ENCODE measurements at places on chromosomes 7 and 10.

GRCh38 chr7:91135300-91135699 lies 128.9 kb upstream of the FZD1 start:
- DNase-seq: no peak

DNA sequence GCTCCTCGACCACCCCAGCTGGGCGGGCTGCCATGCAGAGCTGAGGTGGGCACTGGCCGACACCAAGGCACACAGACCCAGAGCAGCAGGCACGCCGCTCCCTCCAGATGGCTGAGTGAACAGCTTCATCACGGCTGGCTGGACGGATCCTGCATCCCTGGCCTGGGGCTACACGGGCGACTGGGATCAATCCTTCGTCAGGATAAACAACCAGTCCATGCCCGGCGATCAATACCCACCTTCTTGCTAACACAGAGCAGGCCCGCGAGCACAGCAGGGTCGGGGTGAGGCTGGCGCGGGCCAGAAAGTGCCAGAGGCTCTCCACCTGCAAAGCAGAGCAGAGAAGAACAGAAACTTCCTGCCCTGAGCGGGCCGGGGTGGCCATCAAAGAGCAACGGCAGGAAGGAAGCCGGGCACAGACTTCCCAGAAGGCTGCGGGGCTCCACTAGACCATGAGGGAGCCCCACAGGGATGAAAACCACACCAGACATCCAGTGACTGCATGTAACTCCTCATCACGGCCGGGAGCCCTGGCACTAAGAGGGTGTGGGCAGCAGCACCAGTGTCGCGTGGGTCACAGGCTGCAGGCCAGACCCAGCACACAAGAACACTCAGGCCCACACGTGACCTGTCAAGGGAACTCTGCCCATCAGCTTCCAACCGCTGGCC lies 166.4 kb downstream of the MAD1L1 start:
- DNase-seq: no peak

DNA sequence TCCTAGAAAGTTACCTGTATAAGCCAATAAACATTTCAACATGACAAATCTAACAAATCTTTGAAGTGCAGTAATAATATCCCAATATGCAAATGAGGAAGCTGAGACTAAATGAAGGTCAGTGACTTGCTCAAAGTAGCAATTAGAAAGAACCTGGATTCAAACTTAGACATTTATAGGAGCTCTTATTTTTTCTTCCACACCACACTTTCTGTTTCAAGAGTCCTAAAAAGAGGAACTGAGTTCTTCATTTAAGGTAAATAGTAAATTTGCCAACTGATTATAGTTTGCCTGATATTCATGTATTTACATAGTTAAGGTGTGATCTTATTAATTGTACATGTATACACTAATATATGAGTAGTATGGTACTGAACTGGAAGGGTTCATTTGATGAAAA lies 44.0 kb downstream of the KLHDC10 start:
- DNase-seq: no peak

DNA sequence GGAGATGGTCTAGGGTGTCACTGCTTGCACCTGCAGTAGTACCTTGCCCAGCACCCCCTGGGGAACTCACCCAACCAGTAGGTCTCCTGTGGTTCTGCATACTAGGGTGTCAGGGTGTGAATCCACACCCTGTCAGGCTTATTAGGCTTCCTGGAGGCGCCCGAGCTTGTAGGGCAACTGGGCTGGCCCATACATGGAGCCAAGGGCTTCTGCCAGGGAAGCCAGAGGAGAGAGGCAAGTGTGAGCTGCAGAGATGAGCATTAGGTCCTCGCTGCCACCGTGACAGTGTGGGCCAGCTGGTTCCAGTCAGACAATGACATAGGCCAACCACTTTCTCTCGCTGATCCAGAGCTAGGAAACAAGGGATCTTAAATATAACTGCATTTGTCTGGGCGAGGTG lies 11.2 kb downstream of the MXI1 start:
- DNase-seq: no peak

DNA sequence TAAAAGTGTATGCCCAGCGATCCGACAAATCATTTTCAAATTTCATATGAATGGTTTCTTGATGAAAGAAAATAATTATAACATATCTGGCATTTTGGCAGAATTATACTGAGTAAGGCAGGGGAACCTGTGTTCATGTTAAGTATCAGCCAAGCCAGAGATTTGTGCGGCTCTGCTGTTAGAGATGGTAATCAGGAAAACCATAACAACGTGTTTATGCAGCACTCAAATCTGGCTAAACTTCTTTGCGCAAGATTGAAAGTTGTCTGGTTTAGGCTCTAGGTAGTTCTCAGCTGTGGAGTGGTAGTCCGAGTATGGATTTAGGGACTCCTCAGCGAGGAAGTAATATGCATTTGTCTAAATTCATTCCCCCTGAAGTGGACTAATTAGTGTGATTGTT lies 8.9 kb upstream of the CTBP2 start:
- no peak for DNase-seq

GRCh38 chr7:88217675-88218428 lies 2.0 kb downstream of the SRI start:
- no peak for DNase-seq

GRCh38 chr10:70592746-70593512 lies 9.6 kb downstream of the PRF1 start:
- DNase-seq: no peak

Measured in C1 segment of cervical spinal cord (tissue), 14 donors.